ENCODE measurements at places on chromosomes 7 and 10.

DNA sequence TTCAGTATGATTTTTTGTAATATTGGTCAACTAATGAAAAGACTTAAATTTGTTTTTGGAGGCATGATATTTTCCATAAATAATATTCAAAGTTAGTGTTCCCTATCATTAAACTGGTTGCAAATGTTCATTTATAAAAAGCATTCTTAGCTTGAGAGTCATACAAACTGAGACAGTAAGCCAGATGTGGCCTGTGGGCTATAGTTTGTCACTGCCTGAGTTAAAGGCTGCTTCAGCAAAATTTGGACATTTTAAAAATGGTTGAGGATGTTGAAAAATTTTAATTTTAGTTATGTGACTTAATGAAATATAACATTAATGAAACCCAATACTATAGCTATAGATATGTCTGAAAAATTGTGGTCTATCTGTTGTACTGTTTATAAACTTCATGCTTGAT, 180.2 kb upstream of the CACNA2D1 start:
- DNase-seq = no peak

- no peak for DNase-seq
Measured at GRCh38 chr10:93091960-93092359, 18.3 kb downstream of the CYP26A1 start.

- DNase-seq = peak; percentile 55
Measured at GRCh38 chr10:133318494-133319127, 9.9 kb downstream of the ZNF511 start.

GRCh38 chr10:49090696-49091380, 24.5 kb downstream of the VSTM4 start:
- DNase-seq = no peak

DNA sequence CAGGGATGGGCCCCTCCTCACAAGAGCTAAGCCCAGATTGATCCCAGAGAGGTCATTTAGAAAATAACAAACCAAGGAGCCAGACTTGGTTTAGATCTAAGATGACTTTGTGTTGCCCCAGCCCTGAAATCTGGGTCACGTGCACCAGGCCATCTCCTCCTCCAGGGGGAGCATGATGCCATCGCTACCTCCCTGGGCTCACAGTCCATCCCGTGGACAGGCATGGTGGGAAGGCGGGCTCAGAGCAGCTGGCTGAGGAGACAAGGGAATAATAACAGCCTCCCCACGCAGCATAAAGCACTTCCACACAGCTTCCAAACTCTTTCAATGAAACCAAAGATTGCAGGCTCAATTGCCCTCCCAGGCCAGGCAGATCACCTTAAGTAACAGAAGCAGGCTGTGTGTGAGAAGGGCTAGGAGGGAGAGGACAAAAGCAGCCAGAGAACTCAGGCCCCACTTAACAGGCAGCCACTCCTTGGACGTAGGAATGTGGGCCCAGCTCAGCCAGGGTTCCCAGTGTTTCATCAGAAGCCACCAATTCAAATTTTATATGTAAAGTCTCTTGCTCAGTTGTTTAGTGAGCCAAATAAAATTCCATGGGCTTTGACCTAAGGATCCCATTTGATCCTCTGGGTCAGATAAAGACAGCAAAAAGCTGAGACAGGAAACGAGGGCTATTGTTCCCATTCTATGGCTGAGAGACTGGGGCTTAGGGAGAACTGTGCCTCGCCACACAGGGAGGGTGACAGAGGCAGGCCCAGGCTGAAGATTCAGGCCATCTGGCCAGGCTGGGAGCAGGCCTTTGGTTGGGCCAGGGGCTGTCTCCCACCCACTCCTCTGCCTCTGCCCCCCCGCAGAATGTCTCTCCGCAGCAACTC, 100.2 kb downstream of the COL13A1 start:
- no peak for DNase-seq

- DNase-seq = no peak
Measured at GRCh38 chr10:59622320-59623132, 87.1 kb downstream of the SLC16A9 start.
